Calu3 (cell line): ENCODE measurements at places on chromosomes 5 and 9. TPM values are rescaled to one million over a fixed set of nuclear protein-coding genes. Genes with fewer than 3 reads are reported as not detected.

DNA sequence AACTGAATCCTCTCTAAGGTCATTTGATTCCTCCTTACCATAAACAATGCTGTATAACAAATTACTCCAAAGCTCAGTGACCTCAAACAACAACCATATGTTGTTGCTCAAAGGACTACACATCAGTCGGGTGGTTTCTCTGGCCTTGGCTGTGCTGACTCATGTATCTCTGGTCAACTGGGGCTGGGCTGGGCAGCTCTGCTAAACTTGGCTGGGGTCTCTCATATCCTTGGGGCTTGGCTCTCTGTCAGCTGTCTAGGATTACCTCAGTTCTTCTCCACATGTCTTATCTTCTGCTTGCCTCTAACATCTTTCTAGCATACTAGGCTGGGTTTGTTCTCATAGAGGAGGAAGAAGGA, 86.4 kb downstream of the GALNT10 start:
- no peak for DNase-seq
- H3K36me3 ChIP-seq = no peaks in the 10 kb centered on the region
- peaks cover 18% of the 10 kb centered on the region for H3K4me1 ChIP-seq
- no peak overlapping the region for H3K27ac ChIP-seq

- no peak overlapping the region for H3K27ac ChIP-seq
- no peaks in the 10 kb centered on the region for H3K36me3 ChIP-seq
- H3K4me3 ChIP-seq = no peak overlapping the region
Measured at GRCh38 chr5:36495611-36496010, 110.8 kb upstream of the SLC1A3 start.

GRCh38 chr5:147661541-147661940, 121.0 kb downstream of the JAKMIP2 start:
- H3K27me3 ChIP-seq = peaks cover 15% of the 10 kb centered on the region
- H3K4me1 ChIP-seq = no peaks in the 10 kb centered on the region
- H3K27ac ChIP-seq = no peak overlapping the region
- DNase-seq = no peak

- no peaks in the 10 kb centered on the region for H3K27me3 ChIP-seq
- H3K36me3 ChIP-seq = peaks cover 21% of the 10 kb centered on the region
- no peak overlapping the region for H3K27ac ChIP-seq
- no peak for DNase-seq
- H3K4me1 ChIP-seq = peaks cover 45% of the 10 kb centered on the region
Measured at GRCh38 chr9:33131790-33132772, 35.1 kb downstream of the B4GALT1 start.

DNA sequence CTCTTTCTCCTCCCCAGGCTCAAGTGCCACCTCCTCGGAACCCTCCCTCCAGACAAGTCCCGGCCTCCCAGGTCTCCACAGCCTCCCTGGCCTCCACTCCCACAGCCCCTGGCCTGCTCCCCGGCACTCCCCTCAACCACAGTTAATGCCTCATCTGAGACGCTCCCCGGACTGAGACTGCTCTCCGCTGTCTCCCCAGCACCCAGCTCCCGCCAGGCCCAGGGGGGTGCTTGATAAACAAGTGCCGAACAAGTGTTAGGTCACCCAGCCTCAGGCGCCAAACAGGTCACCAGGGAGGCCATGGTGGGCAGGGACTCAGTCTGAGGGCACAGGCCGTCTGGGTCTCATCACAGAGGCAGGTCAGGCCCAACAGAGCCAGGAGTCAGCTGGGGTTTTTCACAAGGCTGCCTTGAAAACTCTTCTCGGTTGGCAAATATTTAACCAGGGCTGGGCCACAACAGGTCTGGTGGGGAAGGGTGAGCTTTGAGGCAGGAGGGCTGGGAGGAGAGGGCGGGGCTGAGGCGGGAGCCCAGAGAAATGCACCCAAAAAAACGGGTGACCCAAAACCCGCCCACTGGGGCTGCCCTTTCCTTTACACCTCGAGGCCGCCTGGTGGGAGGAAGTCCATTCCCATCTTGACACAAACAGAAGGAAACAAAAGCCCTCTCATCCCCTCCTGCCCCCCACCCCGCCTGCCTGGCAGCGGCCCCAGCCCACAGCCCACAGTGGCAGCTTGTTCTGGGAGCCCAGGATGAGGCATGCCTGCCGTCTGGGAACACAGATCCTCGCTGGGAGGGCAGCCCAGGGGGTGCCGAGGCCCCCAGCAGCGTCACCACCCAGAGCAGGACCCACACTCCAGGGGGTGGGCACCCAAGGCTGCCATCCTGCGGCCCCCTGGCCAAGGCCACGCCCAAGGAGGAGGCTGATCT, 66.6 kb upstream of the STXBP1 start:
- no peaks in the 10 kb centered on the region for H3K27me3 ChIP-seq
- H3K36me3 ChIP-seq = peaks cover 50% of the 10 kb centered on the region
- H3K4me1 ChIP-seq = peaks cover 64% of the 10 kb centered on the region
- peak overlapping the region; percentile 67 for H3K4me3 ChIP-seq
- peak overlapping the region; percentile 86 for H3K27ac ChIP-seq

- H3K27me3 ChIP-seq = peaks cover 64% of the 10 kb centered on the region
- no peaks in the 10 kb centered on the region for H3K4me1 ChIP-seq
- no peak overlapping the region for H3K27ac ChIP-seq
- no peak overlapping the region for H3K4me3 ChIP-seq
- peaks cover 20% of the 10 kb centered on the region for H3K36me3 ChIP-seq
- DNase-seq = no peak
Measured at GRCh38 chr9:137499858-137500661, 40.9 kb upstream of the NSMF start.

GRCh38 chr9:131856105-131856504, 116.2 kb upstream of the RAPGEF1 start:
- no peak overlapping the region for H3K27ac ChIP-seq
- no peaks in the 10 kb centered on the region for H3K27me3 ChIP-seq
- H3K4me3 ChIP-seq = no peak overlapping the region

GRCh38 chr9:126144603-126145456, 181.8 kb upstream of the MVB12B start:
- H3K4me3 ChIP-seq = no peak overlapping the region
- H3K27me3 ChIP-seq = no peaks in the 10 kb centered on the region
- H3K4me1 ChIP-seq = peaks cover 14% of the 10 kb centered on the region
- no peak for DNase-seq
- H3K36me3 ChIP-seq = no peaks in the 10 kb centered on the region

- no peaks in the 10 kb centered on the region for H3K27me3 ChIP-seq
- no peak for DNase-seq
- peaks cover 5% of the 10 kb centered on the region for H3K36me3 ChIP-seq
- H3K27ac ChIP-seq = no peak overlapping the region
- no peak overlapping the region for H3K4me3 ChIP-seq
Measured at GRCh38 chr5:179321206-179321987, 23.9 kb downstream of the ADAMTS2 start.

DNA sequence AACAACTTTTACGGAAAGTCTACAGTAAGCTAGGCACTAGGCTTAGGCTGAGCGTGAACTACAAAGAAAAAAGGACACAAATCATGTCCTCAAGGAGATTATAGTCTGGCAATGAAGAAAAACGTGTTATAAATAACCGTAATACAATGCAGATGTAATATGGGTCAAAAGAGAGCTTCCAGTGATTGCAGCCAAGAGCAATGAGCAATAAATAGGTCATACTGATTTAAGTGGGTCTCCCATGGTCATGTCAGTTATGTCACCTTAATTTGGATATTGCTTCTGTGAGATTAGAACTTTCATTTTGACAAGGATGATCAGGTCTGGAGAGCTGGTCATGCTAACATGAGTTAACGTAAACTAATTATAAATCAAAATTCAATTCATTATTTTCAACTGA, 158.6 kb upstream of the GNA14 start:
- peaks cover 27% of the 10 kb centered on the region for H3K4me1 ChIP-seq
- H3K36me3 ChIP-seq = peaks cover 5% of the 10 kb centered on the region
- no peaks in the 10 kb centered on the region for H3K27me3 ChIP-seq
- H3K27ac ChIP-seq = no peak overlapping the region
- no peak overlapping the region for H3K4me3 ChIP-seq

DNA sequence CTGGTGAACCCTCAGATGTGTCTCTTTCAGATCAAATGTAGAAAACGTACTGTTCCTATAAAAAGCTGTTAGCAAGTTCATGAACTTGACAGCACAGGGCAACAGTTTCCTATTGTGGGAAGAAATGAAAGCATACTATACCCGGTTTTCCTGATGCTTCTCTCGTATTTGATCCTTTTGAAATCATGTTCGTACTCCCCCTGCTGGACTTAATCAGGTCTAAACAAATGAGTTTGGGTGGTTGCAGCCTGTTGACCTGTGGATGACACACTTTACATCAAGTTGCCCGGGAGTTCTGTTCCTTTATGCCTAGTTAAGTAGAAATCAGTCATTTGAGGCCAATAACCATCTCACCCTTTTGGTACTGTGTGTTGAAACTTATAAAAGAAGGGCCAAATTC, 1992.3 kb downstream of the MAT2B start:
- H3K27ac ChIP-seq = no peak overlapping the region
- DNase-seq = peak; percentile 42
- no peak overlapping the region for H3K4me3 ChIP-seq
- H3K4me1 ChIP-seq = peaks cover 10% of the 10 kb centered on the region
- H3K27me3 ChIP-seq = no peaks in the 10 kb centered on the region
- no peaks in the 10 kb centered on the region for H3K36me3 ChIP-seq

DNA sequence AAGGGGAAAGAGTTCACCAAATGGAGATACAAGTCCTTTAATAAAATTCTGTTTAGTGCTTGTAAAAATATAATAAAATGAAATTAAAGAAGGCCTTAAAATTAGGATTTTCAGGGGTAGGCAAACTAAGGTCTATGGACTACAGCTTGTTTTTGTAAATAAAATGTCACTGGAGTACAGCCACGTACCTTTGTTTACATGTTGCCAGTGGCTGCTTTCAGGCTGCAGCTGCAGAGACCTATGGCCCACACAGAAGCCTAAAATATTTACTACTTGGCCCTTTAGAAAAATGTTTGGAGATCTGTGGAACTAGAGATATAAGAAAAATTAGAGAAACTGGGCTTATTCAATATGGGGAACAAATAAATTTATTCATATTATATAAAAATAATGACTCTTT, 122.8 kb downstream of the RPS23 start:
- no peaks in the 10 kb centered on the region for H3K36me3 ChIP-seq
- H3K27ac ChIP-seq = no peak overlapping the region
- no peak overlapping the region for H3K4me3 ChIP-seq
- DNase-seq = no peak
- H3K27me3 ChIP-seq = no peaks in the 10 kb centered on the region
- H3K4me1 ChIP-seq = peaks cover 27% of the 10 kb centered on the region

- H3K4me3 ChIP-seq = no peak overlapping the region
- H3K36me3 ChIP-seq = no peaks in the 10 kb centered on the region
- peaks cover 8% of the 10 kb centered on the region for H3K4me1 ChIP-seq
- H3K27me3 ChIP-seq = no peaks in the 10 kb centered on the region
- H3K27ac ChIP-seq = no peak overlapping the region
Measured at GRCh38 chr9:2599896-2600295, 21.7 kb upstream of the VLDLR start.

DNA sequence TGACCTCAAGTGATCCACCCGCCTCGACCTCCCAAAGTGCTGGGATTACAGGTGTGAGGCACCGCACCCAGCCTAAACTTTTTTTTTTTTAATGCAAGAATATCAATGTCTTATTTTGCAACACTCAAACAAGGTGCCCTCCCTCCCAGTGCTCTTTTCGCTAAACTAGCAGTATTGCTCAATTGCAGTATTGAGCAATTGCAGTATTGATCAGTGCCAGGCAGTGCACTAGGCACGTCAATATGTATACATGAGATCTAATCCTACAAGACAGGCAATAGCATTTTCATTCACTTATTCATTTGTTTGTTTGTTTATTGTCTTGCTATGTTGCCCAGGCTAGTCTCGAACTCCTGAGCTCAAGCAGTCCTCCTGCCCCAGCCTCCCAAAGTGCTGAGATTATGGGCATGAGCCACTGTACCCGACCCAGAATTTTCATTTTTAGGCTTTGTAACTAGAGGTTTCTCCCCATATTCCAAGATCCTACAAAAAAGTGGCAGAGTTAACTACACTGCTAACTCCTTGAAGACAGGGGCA, 94.5 kb downstream of the TTLL11 start:
- peaks cover 9% of the 10 kb centered on the region for H3K4me1 ChIP-seq
- H3K36me3 ChIP-seq = no peaks in the 10 kb centered on the region
- H3K27ac ChIP-seq = no peak overlapping the region
- H3K4me3 ChIP-seq = no peak overlapping the region
- DNase-seq = no peak
- H3K27me3 ChIP-seq = no peaks in the 10 kb centered on the region

GRCh38 chr5:163917747-163918146, 412.3 kb downstream of the MAT2B start:
- no peak overlapping the region for H3K27ac ChIP-seq
- peaks cover 6% of the 10 kb centered on the region for H3K4me1 ChIP-seq
- H3K4me3 ChIP-seq = no peak overlapping the region

- DNase-seq = no peak
- H3K27ac ChIP-seq = no peak overlapping the region
- no peak overlapping the region for H3K4me3 ChIP-seq
- H3K4me1 ChIP-seq = peaks cover 23% of the 10 kb centered on the region
- H3K36me3 ChIP-seq = peaks cover 6% of the 10 kb centered on the region
Measured at GRCh38 chr5:81767938-81768337, 17.0 kb upstream of the SSBP2 start.

DNA sequence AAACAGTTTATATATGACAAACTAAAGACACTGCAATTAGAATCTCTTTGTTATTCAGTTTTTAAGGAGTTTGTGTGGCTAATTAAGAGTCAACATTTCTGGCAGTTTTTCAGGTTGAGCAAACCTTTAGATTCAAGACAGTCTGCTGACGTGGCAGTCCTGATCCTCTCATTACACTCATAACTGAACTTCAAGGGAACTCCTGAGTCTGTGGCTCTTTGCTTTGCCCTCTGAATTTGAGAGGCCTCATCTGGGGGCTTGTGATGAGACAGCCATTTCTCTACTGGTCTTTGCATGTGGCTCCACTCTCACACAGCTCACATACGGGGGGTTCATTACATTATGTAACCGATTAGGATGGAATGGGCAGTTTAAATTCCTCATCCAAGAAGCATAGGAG, 182.9 kb upstream of the MEF2C start:
- no peaks in the 10 kb centered on the region for H3K27me3 ChIP-seq
- H3K36me3 ChIP-seq = peaks cover 4% of the 10 kb centered on the region
- H3K4me1 ChIP-seq = peaks cover 12% of the 10 kb centered on the region
- no peak for DNase-seq
- no peak overlapping the region for H3K27ac ChIP-seq
- H3K4me3 ChIP-seq = no peak overlapping the region

GRCh38 chr9:120256146-120256545, 323.8 kb downstream of the CDK5RAP2 start:
- no peak overlapping the region for H3K4me3 ChIP-seq
- no peak overlapping the region for H3K27ac ChIP-seq
- H3K36me3 ChIP-seq = no peaks in the 10 kb centered on the region
- peaks cover 50% of the 10 kb centered on the region for H3K27me3 ChIP-seq
- H3K4me1 ChIP-seq = no peaks in the 10 kb centered on the region

- peak overlapping the region; percentile 81 for H3K27ac ChIP-seq
- H3K4me3 ChIP-seq = peak overlapping the region; percentile 90
- H3K36me3 ChIP-seq = peaks cover 34% of the 10 kb centered on the region
- H3K27me3 ChIP-seq = no peaks in the 10 kb centered on the region
- peak; percentile 16 for DNase-seq
- H3K4me1 ChIP-seq = peaks cover 22% of the 10 kb centered on the region
Measured at GRCh38 chr9:137128862-137129455, 10.0 kb upstream of the GRIN1 start.

- no peak overlapping the region for H3K27ac ChIP-seq
- H3K27me3 ChIP-seq = peaks cover 26% of the 10 kb centered on the region
- no peak overlapping the region for H3K4me3 ChIP-seq
Measured at GRCh38 chr9:18534611-18535010, 60.7 kb downstream of the ADAMTSL1 start.

SPATA31A3 gene
- total RNA-seq = not detected in 2 replicates

EQTN gene
- not detected in 2 replicates for total RNA-seq

CARTPT gene
- total RNA-seq = not detected in 2 replicates

OTP gene
- total RNA-seq = 0.12 TPM in 1 of 2 replicates, not detected in the other

TAF11L5 gene
- not detected in 2 replicates for total RNA-seq

SLC6A3 gene
- total RNA-seq = not detected in 2 replicates

FOXD4L4 gene
- total RNA-seq = 1.5 and 1.8 TPM in 2 replicates
